ENCODE measurements at places on chromosomes 2 and 18.

GRCh38 chr2:163155279-163155883, 316.8 kb upstream of the KCNH7 start:
- DNase-seq: no peak

GRCh38 chr2:109736177-109736827, 57.8 kb upstream of the RGPD5 start:
- DNase-seq: no peak

- no peak for DNase-seq
Observed at GRCh38 chr2:169464882-169465281, 14.4 kb upstream of the BBS5 start.

DNA sequence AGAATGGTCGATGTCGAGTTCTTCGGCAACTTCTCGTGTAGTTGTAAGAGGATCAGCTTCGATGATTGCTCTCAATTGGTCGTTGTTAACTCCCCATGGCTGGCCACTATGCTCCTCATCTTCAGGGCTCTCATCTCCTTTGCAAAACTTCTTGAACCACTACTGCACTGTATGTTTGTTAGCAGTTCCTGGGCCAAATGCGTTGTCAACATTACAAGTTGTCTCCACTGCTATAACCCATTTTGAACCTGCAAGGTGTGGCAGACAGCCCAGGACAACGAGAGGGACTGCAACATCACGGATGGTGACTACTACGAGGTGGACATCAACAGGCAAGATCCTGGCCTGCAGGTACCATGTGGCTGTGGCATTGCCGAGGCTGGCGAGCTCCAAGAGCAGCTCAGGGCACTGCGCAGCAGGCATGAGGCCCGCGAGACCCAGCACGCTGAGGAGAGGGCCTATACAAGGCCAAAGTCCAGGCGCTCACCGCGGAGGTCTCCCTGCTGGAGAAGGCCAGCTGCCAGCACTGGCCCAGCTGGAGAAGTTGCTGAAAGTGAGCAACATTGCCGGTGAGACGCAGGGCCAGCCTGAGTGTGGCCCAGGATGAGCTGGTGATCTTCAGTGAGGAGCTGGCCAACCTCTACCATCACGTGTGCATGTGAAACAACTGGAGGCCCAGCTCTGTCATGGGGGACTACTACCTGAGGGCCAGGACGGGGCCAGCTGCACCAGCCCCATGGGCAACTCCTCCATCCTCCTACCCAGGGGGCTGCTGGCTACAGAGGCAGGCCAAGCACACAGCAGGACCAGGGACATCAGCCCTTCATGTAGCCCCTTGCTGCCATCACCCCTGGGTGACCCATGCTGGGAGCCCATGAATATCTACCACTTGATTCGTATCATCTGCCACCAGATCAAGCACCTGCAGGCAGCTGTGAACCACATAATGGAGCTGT, 20.2 kb downstream of the CLK1 start:
- DNase-seq: no peak

Measured in activated naive CD4-positive, alpha-beta T cell treated with anti-CD3 and anti-CD28 coated beads, Interleukin-2, amount 50 U/mL, for 72 hours (primary cell).